ENCODE measurements at places on chromosomes 2 and 18.

- no peak for DNase-seq
Observed at GRCh38 chr2:187526792-187527191, 27.4 kb downstream of the TFPI start.

DNA sequence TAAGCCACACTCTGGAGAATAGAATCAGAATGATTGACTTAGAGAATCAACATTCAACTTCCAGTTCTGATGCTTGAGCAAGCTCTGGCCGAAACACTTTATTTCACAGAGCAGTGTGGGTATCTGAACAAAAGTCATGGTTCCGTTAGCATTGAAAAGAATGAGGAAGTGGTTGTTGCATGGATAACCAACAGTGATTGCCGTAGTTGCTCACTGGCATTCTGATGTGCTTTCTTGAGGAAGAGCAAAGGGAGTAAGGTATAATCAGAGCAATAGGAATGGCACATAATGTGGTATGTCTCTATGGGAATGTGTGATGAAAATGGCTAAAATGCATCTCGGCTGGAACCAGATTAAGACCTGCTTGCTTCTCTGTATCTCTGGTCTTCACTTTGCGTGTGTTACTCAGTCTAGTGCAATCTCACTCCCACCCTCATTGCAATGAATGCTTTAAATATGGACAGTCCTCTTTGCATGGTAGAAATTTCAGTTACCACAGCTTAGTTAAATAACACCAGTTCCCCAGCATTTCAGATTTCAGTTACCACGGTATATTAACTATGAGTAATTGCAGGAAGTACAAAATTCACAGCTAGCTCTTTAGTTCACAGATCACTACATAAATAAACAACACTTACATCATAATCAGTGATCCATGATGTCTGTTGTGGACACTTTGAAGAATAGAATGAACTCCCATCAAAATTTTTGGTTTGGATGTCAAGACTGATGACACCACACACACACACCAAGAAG is 7.8 kb upstream of the RAB12 start:
- no peak for DNase-seq

DNA sequence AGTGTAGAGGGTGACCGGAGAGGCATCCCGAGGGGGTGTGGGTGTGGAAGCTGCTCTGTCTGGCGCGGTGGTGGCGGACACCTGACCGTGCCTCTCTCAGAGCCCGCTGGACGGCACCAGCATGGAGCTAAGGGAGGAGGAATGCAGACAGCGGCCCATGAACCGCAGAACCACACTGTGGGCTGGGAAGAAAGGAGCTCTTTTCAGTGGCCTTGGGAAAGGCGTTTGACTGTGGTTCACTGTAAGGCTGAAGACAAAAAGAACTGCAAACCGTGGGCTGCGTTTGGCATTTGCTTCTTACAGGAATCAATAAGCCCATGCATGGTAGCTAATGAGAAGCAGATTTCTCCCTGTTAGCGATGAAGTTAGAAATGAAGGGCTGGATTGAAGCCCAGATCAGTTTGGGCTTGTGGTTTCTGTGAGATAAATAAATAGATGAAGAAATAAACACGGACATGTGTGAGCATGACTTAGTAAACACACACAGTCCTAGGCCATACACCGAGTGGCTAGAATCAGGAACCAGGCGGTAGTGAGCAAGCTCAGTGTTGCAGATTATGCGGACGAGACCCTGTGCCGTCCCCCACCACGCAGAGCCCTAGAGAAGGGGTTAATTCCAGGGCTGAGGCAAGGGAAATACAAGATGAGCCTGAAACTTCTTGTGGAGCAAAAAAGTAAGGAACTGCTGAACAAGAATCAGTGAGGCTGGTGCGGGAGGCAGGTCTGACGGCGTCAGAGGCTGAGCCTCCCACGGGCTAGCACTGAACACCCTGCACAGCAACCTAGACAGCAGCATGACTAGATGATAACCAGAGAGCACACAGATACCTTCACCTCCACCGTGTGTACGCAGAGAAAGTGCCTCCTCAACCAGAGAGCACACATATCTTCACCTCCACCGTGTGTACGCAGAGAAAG is 29.3 kb upstream of the NFATC1 start:
- no peak for DNase-seq

- no peak for DNase-seq
Observed at GRCh38 chr18:56775701-56776100, 124.5 kb downstream of the WDR7 start.

DNA sequence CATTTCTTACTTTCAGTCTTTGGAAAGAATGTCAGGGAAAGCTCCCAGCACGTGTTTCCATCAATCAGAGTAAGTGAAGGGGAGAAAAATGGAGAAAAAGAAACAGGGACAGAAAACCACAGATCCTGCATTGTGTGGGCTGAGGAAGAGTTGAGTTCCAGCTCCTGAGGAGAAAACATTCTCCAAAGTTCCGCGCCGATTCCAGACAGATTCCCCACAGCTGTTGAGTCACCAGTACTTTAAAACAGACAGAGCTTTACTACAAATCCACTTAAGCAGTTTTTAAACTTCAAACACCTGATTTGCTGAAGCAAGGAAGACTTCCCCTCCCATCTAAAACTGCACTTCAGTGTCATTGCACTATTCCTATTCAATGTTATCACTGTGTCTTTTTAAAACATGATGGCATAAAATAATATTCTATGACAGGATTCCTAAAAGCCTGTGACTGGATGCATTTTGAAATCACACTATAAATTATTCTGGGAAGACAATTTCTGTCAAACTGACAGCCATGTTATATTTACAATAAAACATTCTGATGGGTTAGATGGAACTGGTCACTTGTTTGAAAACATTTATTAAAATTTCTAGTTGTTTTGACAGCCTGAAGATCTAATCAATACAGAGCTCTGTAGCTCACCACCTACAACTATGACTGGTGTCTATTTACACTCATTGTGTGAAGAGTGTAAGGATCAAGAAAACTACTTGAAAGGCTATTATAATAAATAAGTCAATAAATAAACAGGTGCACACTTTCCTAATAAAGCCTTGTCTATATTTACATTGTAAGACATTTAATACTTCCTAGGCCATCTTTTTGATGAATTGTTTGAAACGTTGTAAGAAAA is 40.9 kb downstream of the TCF4 start:
- DNase-seq: no peak

DNA sequence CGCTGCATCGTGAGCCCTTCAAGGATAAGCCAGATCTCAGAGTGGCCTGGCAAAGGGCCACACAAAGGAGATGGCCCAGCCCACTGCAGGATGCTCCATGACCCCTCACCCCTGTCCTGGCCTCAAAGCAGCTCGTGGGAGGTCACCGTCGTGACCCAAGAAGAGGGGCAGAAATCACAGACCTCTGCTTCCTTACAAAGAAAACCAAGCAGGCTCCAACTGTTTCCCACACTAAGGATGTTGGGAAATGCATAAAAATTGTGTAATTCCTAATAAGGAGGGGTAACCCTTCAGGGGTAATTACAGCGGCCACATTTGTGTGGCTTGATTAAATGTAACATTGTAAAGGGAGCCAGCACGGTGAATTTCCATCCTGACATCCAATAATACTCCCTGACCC is 102.3 kb downstream of the BOD1L2 start:
- no peak for DNase-seq

GRCh38 chr2:234950730-234951663 is 820 bp upstream of the SH3BP4 start:
- DNase-seq: no peak
